Heart left ventricle (tissue), 16 donors: ENCODE measurements at places on chromosomes 12 and 14. TPM values are rescaled to one million over a fixed set of nuclear protein-coding genes. Genes with fewer than 3 reads are reported as not detected.
A peak's percentile ranks its signal among the peaks of the same experiment; 100 is the strongest.

DNA sequence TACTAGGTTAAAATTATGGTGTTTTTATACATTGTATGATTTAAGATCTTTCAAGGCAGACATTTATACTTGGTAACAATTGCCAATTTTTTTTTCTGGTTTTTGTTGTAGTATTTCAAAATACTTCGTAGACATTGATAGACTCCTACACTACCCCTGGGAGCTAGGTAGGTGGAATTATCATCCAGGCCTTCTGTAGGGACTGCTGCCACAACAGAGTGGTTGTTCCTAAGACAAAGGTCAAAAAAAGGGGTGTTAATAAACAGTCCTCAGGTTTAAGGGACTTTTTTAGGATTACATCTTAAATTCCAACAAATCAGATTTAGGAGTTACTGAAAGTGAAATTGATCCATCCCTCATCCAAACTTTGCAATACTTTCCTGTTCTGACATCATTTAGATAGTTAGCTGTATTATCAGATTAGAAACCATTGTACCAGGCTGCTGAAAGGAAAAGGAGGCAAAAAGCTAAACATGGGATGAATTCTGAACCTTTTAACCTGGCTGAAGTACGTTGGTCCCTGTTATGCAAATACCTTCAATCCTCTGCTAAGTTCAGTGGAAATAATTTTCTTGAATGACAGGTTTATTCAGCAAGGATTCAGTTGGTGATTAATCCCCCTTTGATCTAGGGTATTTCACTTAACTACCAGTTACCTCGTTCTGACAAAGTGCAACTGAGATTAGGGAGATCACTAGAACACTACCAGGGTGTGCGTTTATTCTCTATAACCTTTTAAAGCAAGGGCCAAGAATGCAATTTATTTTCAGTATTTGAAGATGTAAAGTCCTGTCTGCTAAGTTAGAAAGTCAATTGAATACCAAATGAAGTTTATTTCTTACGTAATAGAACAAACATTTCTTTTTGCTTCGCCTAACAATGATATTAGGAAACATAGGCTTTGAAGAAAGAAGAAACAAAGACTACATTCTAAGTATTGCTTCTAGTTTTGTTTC lies 23.2 kb downstream of the AP5M1 start:
- no peak overlapping the region for H3K27ac ChIP-seq
- peaks cover 11% of the 10 kb centered on the region for H3K36me3 ChIP-seq
- DNase-seq, result no peak

DNA sequence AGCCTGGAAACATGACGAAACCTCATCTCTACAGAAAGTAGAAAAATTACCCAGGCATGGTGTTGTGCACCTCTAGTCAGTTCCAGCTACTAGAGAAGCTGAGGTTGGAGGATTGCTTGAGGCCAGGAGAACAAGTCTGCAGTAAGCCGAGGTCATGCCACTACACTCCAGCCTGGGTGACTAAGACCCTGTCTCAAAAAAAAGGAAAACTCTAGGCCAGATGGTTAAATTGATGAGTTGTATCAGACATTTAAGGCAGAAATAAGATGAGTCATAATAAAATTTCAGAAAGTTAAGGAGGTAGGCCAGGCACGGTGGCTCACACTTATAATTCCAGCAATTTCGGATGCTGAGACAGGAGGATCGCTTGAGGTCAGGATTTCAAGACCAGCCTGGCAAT lies 10.7 kb downstream of the EIF2S1 start:
- no peak overlapping the region for H3K27ac ChIP-seq
- DNase-seq, result no peak
- H3K4me3 ChIP-seq, result no peak overlapping the region
- H3K36me3 ChIP-seq, result no peaks in the 10 kb centered on the region
- peaks cover 6% of the 10 kb centered on the region for H3K4me1 ChIP-seq

PTPN21 gene
- 39.8 TPM for total RNA-seq

DNA sequence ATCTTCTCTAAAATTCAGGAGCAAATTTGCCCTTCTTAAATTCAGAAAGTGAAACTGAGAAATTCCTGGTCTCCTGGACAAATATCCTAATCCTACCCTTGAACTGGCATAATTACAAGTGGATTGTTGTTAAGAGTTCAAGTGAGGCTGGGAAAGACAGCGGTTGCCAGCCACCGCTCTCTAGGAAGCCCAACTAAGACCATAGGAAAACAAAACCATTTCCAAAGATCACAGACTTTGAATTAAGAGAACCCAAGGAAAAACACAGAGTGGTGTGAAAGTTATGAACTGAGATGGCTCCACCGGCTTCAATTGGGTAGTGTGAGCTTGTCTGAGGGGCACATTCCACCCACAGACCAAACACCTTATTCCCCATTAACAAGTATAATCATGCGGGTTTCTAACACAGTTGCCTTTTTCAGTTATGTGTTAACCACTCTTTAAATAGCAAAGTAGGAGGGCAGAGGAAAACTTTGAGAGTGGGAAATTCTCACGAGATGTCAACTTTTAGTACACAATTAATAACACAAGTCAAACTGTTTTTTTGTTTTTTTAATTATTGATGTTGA lies 1628.8 kb upstream of the SEL1L start:
- DNase-seq, result no peak
- H3K27ac ChIP-seq, result no peak overlapping the region
- H3K27me3 ChIP-seq, result no peaks in the 10 kb centered on the region
- no peak overlapping the region for H3K4me3 ChIP-seq
- H3K36me3 ChIP-seq, result no peaks in the 10 kb centered on the region

HOXC12 gene
- not detected for total RNA-seq

- peak; percentile 10 for DNase-seq
- peaks cover 46% of the 10 kb centered on the region for H3K27me3 ChIP-seq
- H3K4me1 ChIP-seq, result peaks cover 10% of the 10 kb centered on the region
- H3K27ac ChIP-seq, result no peak within 1 kb of the TSS
- H3K4me3 ChIP-seq, result peak within 1 kb of the TSS; percentile 38
- no peaks in the 10 kb centered on the region for H3K36me3 ChIP-seq
Measured at GRCh38 chr14:63045234-63045611, at the start of gene KCNH5. KCNH5 (minus strand) TSS chr14:63045458; CDS start chr14:63045186, 272 bp downstream.

GRCh38 chr12:95804291-95804690 lies 13.7 kb upstream of the NTN4 start:
- DNase-seq, result no peak
- H3K4me3 ChIP-seq, result no peak overlapping the region
- no peaks in the 10 kb centered on the region for H3K4me1 ChIP-seq
- H3K36me3 ChIP-seq, result no peaks in the 10 kb centered on the region

ACYP1 gene
- 8.6 TPM for total RNA-seq

DNA sequence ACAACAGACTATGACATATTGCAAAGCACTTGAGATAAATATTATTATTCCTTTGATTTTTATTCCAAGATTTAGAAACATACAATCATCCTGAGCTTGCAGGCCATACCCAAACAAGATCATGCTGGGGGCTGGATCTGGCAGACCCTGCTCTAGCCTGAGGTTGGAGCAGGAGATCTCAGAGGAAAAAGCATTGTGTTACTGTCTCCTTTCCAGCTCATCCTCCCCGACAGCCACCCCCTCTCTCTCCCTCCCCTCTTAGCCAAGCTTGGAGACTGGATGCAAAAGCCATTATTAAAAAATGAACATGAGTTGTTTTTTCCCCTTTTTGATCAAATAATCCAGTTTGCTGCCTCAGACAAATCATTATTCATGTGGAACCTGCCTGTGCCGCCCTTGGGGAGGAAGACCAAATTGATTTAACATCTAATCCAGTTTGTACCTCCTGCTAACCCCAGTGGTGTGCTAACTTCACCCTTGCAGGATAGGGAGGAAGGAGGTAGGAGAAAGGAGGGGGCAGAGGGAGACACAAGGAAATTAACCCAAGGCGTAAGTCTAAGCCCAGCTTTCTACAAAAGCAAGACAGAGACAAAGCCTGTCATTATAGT lies 565.8 kb upstream of the TBX3 start:
- no peak overlapping the region for H3K4me3 ChIP-seq
- no peak overlapping the region for H3K27ac ChIP-seq
- no peaks in the 10 kb centered on the region for H3K27me3 ChIP-seq
- no peaks in the 10 kb centered on the region for H3K4me1 ChIP-seq
- no peak for DNase-seq

- no peak overlapping the region for H3K4me3 ChIP-seq
- no peak overlapping the region for H3K27ac ChIP-seq
- no peaks in the 10 kb centered on the region for H3K4me1 ChIP-seq
- H3K27me3 ChIP-seq, result peaks cover 4% of the 10 kb centered on the region
Measured at GRCh38 chr12:115820656-115821055, 456.8 kb downstream of the MED13L start.

TMEM229B gene
- 2.2 TPM for total RNA-seq

DNA sequence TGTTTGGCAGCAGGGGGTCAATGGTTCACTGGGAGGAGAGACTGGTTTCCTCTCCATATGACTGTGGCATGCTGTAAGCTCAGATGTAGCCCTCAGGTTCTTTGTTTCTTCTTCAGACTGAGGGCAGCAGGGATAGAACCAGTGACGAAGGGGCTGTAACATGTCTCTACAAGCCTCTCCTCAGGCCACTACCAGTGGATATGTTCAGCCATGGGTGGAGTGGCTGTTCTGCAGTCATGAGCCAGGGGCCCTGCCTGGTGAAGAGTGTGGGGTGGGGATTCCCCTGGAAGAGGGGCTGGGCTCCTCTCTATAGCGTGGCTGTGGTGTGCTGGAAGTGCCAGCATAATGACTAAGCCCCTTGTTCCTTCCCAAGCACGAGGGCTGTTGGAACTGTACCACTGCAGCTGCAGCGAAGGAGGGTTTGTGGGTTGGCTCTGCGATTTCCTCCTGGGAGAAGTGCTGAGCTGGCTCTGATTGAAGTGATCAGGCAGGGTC lies 55.8 kb downstream of the CMAS start:
- H3K27ac ChIP-seq, result no peak overlapping the region
- H3K36me3 ChIP-seq, result no peaks in the 10 kb centered on the region

DNA sequence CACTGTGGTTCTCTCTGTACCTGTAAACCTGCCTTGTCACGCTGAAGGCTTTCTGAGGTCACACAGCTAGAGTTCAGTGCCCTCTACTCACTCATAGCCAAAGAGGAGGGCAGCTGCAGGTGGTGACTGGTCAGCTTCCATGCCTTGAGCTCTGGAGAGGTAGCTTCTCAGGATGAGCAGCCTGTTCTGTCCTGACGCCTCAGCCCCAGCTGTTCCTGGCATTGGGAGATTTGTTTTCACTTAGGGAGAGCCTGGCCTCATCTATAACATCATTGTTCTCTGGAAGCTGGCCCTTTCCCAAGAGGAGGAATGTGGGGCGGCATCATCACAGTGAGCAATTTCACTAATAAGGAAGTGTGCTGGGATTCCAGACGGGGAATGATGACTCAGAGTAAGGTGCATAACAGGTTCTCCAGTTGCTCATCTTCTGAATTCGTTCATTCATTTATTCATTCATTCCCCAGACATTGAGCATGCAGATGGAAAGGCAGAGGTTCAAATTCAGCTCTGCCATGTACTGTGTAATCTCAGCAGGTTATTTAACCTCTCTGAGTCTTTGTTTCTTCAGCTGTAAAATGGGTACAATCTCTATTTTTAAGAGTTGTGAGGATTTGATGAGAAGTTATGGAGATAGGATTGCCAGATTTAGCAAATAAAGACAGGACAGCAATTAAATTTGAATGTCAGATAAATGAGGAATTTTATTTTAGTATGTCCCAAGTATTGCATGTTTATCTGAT lies 255.8 kb upstream of the CRY1 start:
- H3K36me3 ChIP-seq, result no peaks in the 10 kb centered on the region
- no peak overlapping the region for H3K27ac ChIP-seq
- no peaks in the 10 kb centered on the region for H3K4me1 ChIP-seq
- no peak overlapping the region for H3K4me3 ChIP-seq
- no peaks in the 10 kb centered on the region for H3K27me3 ChIP-seq

GRCh38 chr12:61554268-61555008 lies 705.8 kb upstream of the USP15 start:
- H3K27me3 ChIP-seq, result no peaks in the 10 kb centered on the region
- no peak overlapping the region for H3K27ac ChIP-seq
- no peak overlapping the region for H3K4me3 ChIP-seq
- no peaks in the 10 kb centered on the region for H3K4me1 ChIP-seq
